ENCODE measurements at places on chromosomes 6 and 20. TPM values are rescaled to one million over a fixed set of nuclear protein-coding genes. Genes with fewer than 3 reads are reported as not detected.

The FERMT1 gene
- polyA plus RNA-seq = 5.2 TPM

DNA sequence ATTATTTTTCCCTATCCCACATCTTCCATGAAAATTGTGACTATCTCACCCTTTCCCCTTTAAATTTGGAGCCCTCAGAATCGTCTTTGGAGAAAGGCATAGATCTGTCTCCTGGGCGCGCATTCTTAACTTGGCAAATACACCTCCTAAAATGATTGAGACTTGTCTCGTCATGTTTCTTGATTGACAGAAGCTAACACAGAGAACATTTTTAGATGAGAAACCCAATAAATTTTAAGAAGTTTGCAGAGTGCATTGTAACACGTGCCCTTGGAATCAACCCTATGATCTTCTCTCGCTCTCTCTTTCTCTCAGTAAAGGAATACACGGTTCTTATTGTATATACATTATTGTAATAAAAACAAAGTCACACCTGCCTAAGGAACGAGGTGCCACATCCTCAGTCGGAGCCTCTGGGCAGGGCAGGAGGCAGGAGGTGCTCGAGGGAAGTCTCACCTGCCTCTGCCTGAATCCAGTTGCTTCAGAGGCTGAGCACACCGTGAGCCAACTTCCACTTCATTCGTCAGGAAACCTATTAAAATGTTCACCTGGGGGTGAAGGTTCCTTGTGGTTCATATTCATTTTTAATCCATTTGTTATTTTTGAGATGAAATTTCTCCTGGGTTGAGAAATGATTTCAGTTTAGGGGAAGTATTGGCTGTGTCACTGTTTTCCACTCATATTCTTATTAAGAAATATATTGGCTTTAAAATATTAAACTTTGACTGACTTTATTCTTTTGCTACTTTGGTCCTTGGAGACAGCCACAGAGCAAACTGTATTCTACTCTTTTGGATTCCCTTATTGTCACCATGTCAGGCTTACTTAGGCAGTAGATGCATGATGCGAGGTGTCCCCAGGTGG lies 90.5 kb upstream of the THBS2 start:
- DNase-seq = no peak

DNA sequence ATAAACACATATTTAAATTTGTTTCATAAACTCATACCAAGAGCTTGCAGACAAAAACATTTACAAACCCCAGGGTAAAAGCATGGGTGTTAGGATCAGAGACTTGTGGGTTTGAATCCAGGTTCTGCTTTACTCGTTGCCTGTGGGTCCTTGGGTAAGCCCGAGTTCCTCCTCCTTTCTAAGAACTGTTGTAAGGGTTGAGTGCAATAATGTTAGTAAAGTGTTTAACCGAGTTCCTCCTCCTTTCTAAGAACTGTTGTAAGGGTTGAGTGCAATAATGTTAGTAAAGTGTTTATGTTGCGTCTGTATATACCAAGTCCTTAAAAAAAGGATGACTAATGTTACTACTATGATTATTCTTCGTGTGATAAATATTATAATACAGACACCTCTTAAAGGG lies 18.7 kb downstream of the CCDC170 start:
- DNase-seq = no peak

DNA sequence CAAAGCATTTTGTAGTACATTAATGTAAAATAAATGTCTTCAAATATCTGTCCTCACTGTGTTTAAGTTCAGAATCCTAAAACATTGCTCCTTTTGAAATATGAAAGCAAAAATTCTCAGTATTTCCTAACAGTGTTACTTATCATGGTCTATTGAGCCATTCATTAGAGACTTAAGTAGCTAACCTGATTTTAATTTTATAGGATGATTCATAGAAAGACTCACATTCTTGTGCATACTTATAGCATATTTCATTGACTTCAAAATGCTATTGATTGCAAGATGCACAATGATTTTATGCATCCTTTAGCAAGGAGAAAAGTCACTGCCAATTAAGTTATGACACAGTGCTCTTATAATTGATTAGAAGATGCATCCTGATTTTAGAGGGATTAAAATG lies 85.7 kb downstream of the HIVEP1 start:
- no peak for DNase-seq

DNA sequence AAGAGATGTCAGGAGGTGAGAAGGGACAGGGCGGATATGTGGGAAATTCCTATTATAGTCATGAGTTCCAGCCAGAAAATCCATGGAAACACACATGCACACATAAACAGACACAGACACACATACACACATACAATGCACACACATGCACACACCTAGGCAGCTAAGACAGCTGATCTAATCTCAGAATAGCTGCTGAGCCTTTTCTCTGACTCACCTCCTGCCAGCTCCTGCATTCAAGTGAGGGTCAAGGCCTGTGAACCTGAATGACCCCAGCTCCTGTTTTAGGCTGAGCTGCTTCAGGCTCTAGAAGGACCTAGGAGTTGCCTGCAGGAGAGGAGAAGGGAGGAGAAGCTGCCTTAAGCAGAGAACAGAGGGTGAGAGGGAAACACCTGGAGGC lies 21.6 kb upstream of the RAET1L start:
- no peak for DNase-seq

DNA sequence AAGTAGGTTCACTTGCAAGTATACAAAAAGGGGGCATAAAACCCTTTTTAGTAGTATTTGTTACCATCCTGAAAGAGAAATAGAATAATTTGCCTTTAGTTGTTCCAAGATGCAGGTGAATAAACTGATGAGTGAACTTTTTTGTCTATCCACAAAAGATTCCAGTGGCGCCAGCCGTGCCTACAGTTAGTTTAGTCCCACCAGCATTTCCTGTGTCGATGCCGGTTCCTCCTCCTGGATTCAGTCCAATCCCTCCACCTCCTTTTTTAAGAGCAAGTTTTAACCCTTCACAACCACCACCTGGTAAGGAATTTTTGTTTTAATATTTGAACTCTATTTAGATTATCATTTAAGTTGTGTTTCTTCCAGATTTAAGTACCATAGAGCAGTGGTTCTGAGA lies 90.9 kb downstream of the SCAF8 start:
- no peak for DNase-seq

GRCh38 chr6:97594844-97595243 lies 311.8 kb upstream of the MMS22L start:
- peak; percentile 1 for DNase-seq

The NR2E1 gene
- polyA plus RNA-seq = not detected

GRCh38 chr6:144194293-144194810 lies 44.0 kb downstream of the STX11 start:
- DNase-seq = no peak

DNA sequence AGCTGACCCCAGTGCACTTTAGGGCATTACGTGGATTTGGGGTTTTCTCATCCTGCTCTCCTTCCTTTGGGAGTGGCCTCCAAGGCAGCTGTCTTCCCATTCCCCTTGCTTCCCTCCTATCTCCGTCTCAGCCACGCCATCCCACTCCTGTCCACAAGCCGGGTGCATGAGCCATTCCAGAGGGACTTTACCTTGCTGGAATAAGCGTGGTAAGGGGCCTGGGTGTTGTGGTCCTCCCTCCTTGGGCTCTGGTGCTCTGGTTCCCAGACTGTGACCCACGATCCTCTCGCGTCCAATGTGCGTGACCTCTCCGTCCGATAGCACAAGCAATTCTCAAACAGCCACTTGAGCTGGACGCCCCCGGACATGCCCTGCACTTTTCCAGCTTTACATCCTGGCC lies 60.6 kb upstream of the NKX2-2 start:
- no peak for DNase-seq

- DNase-seq = no peak
Observed at GRCh38 chr6:35166116-35166515, 25.0 kb upstream of the TCP11 start.

The DTNBP1 gene
- polyA plus RNA-seq = 26.4 TPM

The TRIM10 gene
- polyA plus RNA-seq = 0.68 TPM

DNA sequence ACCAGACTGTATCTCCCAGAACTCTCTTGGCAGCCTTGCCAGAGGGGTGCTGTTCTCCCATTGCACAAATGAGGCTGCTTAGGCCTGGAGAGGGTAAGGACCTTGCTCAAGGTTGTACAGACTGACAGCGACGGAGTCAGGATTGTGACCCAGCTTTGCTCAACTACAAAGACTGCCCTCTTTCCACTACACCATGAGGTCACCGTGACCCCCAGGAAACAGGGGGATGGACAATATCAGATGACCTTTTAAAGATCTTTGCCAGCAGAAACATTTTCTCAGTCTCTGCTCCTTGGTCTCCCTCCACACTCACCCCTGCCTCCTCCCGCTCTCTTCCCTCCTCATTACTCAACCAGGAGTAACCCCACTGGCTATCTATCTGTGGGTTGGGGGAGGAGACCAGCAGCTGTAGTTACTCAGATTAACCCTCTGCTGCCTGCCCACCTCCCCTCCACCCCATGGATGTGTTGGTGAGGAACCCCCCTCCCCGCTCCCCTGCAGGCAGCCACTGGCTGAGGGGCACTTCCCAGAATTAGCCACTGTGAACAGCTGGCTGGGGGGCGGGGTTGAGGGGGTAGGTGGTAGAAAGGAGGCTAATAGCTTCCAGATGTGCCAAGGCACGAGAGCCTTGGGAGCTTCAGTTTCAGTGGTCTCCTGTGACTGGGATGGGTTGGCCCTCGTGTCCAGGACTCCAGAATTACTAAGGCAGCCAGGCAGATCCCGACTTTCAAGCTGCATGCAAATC lies 26.9 kb upstream of the MRPS18A start:
- DNase-seq = no peak

The RFX6 gene
- 0.08 TPM for polyA plus RNA-seq

DNA sequence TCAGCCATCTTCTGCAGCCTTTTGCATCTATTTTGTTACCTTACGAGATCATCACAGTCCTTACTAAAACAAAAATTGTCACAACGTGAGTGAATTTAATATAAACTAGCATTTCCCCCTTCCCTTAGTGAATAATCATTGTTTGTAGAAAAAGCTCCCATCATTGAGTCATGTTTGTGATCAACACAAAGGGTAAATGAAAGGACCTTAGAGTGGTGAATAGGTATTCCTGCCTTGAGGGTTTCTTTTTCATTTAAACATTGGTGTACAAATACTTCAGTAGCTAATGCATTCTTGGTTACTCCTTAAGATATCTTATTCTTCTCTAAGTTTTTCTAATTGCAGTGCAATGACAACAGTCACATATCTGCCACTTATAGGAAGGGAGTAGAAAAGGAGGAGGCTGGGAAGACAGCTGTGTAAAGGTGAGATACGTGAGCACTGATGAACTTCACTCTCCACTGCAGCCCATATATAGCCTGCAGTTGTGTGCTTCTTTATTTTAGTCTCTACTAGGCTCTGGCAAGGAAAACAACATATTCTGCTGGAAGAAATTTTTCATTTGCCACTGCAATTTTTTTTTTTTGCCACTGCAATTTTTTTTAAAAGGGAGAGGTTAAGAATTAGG lies 27.8 kb downstream of the ADGRG6 start:
- DNase-seq = no peak

- no peak for DNase-seq
Observed at GRCh38 chr6:16212276-16212675, 26.1 kb upstream of the GMPR start.

The ZFAND3 gene
- 149 TPM for polyA plus RNA-seq

The HLA-DQA1 gene
- 1.8 TPM for polyA plus RNA-seq

DNA sequence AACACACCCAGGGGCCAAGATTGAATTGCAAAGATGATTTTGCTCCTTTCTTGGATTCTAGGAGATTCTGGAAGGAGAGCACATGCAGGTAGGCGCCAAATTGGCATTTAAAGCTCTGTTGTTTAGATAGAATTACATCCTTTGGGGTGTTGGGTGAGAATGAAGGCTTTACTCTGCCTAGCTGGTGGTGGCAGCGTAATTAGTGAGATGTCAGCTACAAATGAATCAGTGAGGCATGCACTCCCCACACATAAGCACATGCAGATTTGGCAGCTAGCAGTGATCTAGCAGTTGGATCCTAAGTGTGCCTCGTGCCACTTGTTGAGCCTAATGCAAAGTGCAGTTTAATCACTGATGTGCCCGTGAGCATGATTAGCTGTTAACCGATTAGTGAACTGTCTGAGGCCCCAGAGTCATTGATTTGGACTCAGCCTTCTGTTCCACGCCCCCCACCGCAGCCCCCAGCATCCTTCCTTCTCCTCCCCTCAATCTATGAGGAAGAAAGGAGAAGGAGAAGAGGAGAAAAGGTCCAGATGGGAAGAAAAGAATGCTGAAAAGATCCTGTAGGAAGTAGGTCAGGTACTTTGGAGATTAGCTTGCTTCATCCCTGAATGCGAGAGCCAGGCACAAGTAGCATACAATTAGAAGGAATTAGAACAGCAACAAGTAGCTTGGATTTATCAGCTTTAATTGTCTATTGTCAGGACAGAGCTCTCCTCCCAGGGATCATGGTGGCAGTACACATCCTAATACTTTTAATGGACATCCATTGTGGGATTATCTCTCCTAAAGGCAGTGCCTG lies 6.0 kb upstream of the PRDM1 start:
- DNase-seq = no peak

DNA sequence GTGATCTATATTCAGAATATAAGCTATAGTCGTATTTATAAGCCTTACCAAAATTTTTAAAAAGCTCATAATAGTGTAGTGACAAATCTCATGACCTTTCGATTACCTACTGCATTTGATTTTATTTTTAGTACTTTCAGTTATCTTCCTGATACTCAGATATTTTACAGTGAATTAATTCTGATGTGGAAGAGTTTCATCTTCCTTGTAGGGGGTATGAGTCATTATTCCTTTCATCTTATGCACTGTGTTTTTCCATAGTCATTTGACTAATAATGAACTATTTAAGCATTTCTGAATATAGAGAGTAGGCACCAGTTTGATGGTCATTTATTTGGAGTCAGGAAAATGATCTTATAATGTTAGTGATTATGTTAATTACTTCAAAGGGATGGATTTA lies 36.4 kb downstream of the HDGFL1 start:
- DNase-seq = no peak

GRCh38 chr6:52416629-52417151 lies 3.5 kb upstream of the EFHC1 start:
- no peak for DNase-seq

DNA sequence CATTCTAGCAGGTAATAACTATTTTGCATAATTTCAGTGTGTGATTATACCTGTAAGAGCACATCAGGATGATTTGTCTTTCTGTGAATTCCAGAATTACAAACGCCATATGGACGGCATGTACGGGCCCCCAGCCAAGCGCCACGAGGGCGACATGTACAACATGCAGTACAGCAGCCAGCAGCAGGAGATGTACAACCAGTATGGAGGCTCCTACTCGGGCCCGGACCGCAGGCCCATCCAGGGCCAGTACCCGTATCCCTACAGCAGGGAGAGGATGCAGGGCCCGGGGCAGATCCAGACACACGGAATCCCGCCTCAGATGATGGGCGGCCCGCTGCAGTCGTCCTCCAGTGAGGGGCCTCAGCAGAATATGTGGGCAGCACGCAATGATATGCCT lies 122.7 kb downstream of the TMEM242 start:
- DNase-seq = no peak

GRCh38 chr20:45097485-45098102 lies 3.3 kb downstream of the KCNS1 start:
- DNase-seq = peak; percentile 27

DNA sequence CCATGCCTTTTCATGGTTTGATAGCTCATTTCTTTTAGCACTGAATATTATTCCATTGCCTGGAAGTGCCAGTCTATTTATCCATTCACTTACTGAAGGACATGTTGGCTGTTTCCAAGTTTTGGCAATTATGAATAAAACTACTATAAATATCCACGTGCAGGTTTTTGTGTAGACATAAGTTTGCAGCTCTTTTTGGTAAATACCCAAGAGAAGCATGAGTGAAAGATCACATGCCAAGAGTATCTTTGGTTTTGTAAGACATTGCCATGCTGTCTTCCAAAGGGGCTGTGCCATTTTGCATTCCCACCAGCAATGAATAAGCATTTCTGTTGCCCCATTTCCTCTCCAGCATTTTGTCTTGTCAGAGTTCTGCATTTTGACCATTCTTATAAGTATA lies 120.9 kb downstream of the MANEA start:
- no peak for DNase-seq
